ENCODE measurements at places on chromosomes 6 and 20.

DNA sequence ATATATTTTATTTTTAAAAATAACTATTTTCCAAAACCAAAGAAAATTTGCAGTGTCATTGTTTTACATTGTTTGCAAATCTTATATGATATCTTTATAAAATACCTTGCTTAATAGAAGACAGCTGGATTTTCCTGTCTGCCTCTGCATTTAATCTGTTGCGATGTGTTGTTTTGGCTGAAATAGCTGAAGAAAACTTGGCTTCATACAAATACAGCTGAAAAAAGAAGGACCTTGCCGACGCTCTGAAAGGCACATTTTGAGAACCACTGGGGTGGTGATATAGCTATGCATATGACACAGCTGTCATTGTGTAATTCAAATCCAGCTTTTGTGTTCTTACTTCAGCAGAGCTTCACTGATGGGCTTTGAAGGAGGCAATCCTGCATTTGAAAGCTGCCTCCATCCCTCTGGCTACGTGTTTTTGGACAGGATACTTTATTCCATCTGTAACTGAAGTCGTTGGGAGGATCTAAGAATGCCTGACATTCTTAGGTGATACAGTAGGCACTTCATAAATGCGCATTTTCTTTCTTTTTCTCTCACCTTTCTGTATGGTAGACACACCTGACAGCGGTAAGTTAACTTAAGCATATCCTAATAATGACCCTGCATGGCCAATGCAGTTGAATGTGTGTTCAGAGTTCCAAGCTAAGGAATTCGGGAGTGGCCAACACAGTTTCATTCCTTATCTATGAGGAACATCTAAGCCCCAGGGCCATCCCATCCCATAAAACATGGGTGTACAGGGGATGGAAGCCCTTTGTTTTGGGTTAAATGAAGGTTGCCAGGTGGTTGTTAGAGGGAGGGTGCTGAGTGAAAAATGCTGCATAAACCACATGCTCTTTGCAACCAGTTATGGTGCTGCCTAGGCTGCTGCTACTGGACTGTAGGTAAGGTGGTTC is 213.0 kb downstream of the TFAP2A start:
- no peak for DNase-seq
- no peaks in the 10 kb centered on the region for H3K4me1 ChIP-seq
- no peak overlapping the region for H3K27ac ChIP-seq
- H3K27me3 ChIP-seq, result no peaks in the 10 kb centered on the region

DNA sequence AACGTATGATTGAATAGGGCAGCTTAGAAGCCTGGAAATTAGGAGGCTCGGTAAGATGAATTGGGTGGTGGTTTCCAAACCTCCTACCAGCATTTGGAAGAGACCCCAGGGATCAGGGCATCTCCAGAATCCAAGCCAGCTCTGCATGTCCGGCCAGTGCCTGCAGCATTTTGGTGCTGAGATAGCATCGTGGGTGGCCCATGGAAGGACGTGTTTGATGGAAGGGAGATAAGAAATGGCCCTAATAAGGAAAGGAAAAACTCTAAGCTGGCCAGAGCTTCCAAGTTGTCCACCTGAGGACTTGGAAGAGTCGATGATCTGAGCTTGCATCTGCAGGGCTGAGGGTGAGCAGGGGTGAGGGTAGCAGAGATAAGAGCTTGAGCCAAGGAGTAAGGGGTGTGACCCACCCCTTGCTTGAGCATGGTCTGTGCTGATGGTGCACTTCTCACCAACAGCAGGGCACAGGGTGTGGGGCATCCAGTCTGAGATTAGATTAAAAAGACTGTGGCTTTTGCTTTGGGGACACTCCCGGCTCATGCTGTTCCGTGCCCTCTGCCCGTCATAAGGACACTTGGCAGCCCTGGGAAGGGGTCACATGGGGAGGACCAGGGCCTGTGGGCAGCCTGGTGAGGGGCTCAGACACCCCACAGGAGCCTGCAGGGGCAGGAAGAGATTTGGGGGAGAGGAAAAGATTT is 213.2 kb downstream of the ERMARD start:
- H3K27ac ChIP-seq, result no peak overlapping the region
- H3K36me3 ChIP-seq, result no peaks in the 10 kb centered on the region
- no peaks in the 10 kb centered on the region for H3K27me3 ChIP-seq
- no peak overlapping the region for H3K4me3 ChIP-seq

DNA sequence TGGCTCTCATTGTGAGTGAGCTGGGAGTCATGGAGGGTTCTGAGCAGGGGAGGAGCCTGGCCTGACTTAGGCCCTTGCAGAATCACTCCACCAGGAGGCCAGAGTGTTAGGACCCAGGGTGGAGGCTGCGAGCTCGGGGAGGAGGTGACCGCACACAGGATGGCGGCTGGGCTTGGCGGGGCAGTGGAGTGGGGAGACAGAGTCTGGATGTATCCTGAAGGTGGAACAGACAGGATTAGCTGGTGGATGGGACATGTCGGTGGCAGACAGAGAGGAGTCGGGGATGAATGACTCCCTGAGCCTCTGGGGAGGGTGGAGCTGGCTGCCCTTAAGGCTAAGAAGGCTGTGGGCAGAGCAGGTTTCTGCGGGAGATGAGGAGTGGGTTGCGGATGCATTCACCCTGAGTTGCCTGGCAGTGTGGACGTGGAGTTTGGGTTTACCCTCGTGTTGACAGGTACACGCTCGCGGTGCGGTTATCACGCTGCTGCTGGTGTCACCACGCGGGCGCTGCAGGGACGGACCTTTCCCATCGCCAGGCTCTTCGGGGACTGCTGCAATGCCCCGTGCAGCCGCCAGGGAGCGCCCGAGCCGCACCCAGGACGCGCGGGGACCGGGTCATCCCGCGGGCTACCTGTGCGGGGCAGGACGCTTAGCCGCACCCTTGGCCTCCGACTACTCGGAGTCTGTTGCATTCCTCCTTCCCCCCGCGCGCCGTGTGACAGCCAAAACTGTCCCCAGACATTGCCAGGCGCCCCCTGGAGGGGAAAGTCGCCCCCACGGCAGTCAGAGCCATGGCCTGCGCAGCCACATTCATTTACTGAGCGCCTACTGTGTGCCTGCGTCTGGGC is 43.0 kb upstream of the PTGIS start:
- no peaks in the 10 kb centered on the region for H3K36me3 ChIP-seq
- no peak overlapping the region for H3K27ac ChIP-seq
- no peak overlapping the region for H3K4me3 ChIP-seq
- H3K4me1 ChIP-seq, result peaks cover 11% of the 10 kb centered on the region
- peak; percentile 57 for DNase-seq

DNA sequence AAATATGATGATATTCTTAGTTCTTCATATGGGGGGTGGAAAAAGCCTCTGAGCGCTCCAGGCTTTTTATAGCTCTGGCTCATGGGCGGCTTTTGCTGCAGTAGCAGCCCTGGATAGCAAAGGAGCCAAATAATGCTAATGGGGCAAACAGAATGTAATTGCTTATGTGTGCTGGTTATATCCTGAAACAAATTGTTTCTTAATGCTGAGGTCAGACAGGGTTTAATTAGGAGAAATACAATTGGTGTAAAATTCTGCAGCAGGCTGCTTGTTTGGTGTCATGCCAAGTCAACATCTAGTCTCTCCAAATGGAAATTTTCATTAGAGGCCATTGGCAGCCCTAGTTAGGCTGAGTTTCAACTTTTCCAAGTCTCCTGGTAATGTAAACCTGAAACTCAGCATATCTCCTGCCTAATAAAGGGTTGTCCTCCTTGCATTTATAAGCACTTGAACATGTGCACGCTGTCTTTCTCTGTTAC is 530.1 kb upstream of the NOX3 start:
- H3K4me1 ChIP-seq, result no peaks in the 10 kb centered on the region
- no peak overlapping the region for H3K27ac ChIP-seq
- no peak for DNase-seq

GRCh38 chr6:53581856-53582255 is 37.0 kb upstream of the GCLC start:
- H3K36me3 ChIP-seq, result no peaks in the 10 kb centered on the region
- H3K27ac ChIP-seq, result no peak overlapping the region
- DNase-seq, result no peak
- no peak overlapping the region for H3K4me3 ChIP-seq
- no peaks in the 10 kb centered on the region for H3K27me3 ChIP-seq

GRCh38 chr6:72946774-72947173 is 278.5 kb downstream of the KHDC1L start:
- H3K4me3 ChIP-seq, result no peak overlapping the region
- H3K27ac ChIP-seq, result no peak overlapping the region
- no peak for DNase-seq
- H3K36me3 ChIP-seq, result no peaks in the 10 kb centered on the region

- H3K4me1 ChIP-seq, result no peaks in the 10 kb centered on the region
- no peak for DNase-seq
- H3K27me3 ChIP-seq, result no peaks in the 10 kb centered on the region
- H3K27ac ChIP-seq, result no peak overlapping the region
Observed at GRCh38 chr20:9408422-9409300, 105.7 kb upstream of the LAMP5 start.

DNA sequence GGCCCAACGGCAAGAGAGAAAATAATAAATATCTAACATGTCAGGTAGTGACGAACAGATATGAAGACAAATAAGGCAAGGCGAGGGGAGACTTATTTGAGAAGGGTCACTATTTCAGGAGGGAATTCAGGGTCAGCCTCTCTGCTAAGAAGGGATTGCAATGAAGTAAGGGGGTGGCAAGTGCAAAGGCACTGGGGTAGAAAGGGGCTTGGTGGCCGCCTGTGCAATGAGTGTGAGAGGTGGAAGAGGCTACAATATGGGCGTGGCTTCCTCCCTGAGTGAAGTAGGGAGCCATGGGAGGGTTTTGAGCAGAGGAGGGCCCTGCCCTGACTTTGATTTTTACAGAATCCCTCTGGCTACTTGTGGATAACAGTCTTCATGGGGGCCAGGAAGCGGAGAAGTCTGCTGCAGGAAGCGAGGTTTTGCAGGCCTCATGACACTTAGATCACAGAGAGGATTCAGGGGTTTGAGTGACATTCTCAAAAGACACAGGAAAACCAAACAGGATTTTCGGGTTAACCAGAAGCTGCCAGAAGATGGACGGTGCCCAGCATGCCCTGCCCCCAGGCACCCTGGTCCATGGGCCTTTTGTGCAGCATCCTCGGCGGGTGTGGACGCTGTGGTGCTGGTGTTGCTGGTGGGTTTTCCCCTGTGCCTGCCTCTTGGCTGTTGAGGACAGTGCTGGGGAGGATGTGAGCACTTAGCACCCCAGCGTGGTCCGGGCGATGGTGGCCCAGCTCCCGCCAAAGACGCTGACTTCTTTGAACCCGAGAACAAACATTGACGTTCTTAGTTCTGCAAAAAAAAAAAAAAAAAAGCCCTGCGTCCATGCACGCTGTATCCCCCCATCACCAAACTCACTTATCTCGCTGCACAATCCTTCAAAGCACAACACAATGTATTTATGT is 124.2 kb upstream of the PTPN1 start:
- H3K4me1 ChIP-seq, result peaks cover 26% of the 10 kb centered on the region
- no peak overlapping the region for H3K27ac ChIP-seq
- no peaks in the 10 kb centered on the region for H3K36me3 ChIP-seq
- peak; percentile 74 for DNase-seq

DNA sequence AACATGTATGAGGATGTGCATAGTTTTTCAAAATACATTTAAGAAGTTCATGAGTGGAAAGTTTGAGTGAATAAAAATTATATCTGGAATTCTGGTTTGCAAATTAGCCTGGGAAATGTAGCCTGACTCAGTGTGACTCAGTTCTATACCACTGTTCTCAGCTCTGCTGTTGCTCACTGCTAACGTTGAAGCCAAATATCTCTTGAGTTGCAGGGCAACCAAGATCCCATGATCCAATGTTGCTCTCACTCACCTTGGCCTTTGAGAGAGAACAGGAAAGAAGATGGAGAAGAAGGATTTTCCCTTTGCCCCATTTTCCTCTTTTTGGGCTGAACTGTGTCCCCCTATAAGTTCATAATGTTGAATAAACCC is 28.9 kb downstream of the PSMB9 start:
- no peak overlapping the region for H3K4me3 ChIP-seq
- H3K36me3 ChIP-seq, result no peaks in the 10 kb centered on the region
- H3K27me3 ChIP-seq, result no peaks in the 10 kb centered on the region
- no peak for DNase-seq
- H3K4me1 ChIP-seq, result no peaks in the 10 kb centered on the region

GRCh38 chr6:12348530-12349511 is 58.7 kb downstream of the EDN1 start:
- H3K27me3 ChIP-seq, result no peaks in the 10 kb centered on the region
- H3K4me1 ChIP-seq, result no peaks in the 10 kb centered on the region
- H3K36me3 ChIP-seq, result no peaks in the 10 kb centered on the region
- no peak overlapping the region for H3K27ac ChIP-seq

DNA sequence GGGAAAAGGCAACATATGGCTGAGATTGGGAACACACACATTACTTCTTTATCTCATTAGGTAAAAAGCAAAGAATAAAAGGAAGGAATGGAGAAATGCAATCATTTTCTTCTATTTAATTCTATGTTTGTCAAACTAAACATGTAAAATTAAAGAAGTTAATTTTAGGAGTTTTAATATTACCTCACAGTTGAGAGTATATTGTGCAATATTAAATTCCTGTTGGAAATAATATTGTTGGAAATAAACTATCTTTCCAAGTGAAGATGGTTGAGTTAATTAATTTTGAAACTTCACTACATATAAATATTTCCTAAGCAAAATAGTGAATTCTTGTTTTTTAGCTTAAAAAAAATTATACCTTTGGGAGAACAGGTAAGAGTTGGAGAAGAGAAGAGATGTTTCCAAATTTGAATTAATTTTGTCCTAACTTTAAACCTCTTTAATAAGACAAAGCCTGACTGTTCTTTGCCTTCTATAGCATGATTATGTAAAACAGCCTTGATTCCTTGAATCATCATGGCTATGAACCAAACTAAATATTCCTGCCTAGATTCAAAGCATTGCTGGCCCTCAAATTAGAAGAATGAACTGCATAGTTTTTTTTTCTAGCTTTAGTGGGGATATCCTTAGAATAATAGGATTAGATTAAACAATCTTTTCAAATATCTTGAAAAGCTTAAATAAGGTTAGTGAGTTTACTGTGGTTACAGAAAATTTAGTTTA is 1349.1 kb upstream of the ADGRB3 start:
- H3K4me3 ChIP-seq, result no peak overlapping the region
- no peaks in the 10 kb centered on the region for H3K36me3 ChIP-seq
- H3K4me1 ChIP-seq, result no peaks in the 10 kb centered on the region
- no peak overlapping the region for H3K27ac ChIP-seq

DNA sequence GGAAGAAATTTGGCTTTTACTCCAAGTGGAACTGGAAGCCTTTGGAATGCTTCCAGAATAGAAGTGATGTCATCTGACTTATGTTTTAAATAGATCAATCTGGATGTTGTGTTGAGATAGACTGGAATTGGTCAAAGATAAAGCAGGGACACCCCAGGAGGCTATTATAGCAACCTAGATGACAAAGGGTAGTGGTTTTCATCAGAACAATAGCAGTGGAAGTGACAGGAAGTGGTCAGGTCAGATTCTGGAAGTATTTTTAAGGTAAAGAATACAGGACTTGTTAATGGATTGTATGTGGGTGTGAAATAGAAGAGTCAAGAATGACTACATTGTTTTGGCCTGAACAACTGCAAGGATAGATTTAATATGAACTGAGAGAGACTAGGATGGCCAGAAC is 191.4 kb downstream of the ADGRB3 start:
- H3K27ac ChIP-seq, result no peak overlapping the region
- no peaks in the 10 kb centered on the region for H3K27me3 ChIP-seq
- no peaks in the 10 kb centered on the region for H3K4me1 ChIP-seq
- no peak for DNase-seq

- no peak for DNase-seq
- H3K27ac ChIP-seq, result no peak overlapping the region
- H3K27me3 ChIP-seq, result no peaks in the 10 kb centered on the region
- no peaks in the 10 kb centered on the region for H3K36me3 ChIP-seq
Observed at GRCh38 chr20:39885975-39886649, 802.9 kb downstream of the MAFB start.

GRCh38 chr20:41171736-41172295 is 34.5 kb downstream of the PLCG1 start:
- peaks cover 10% of the 10 kb centered on the region for H3K4me1 ChIP-seq
- no peaks in the 10 kb centered on the region for H3K27me3 ChIP-seq
- peaks cover 97% of the 10 kb centered on the region for H3K36me3 ChIP-seq
- H3K4me3 ChIP-seq, result no peak overlapping the region
